ENCODE measurements at places on chromosomes 7 and 10. TPM values are rescaled to one million over a fixed set of nuclear protein-coding genes. Genes with fewer than 3 reads are reported as not detected.

Gene TDRD1
- total RNA-seq = not detected

Gene CADPS2
- total RNA-seq = 8.6 TPM

Gene AGR3
- not detected for total RNA-seq

Gene COX19
- 14.1 TPM for total RNA-seq

Gene SIRT1
- 14.6 TPM for total RNA-seq

Gene SEMA3C
- total RNA-seq = 455 TPM

Gene ARMH3
- total RNA-seq = 11.7 TPM

Gene MYL10
- not detected for total RNA-seq

Gene LRRC18
- total RNA-seq = not detected

Gene AGMO
- total RNA-seq = under 0.01 TPM

Gene SORBS1
- 20.9 TPM for total RNA-seq

Gene LIPJ
- total RNA-seq = not detected

Gene TMEM184A
- not detected for total RNA-seq

Gene CLRN3
- total RNA-seq = not detected

Gene HACD1
- total RNA-seq = 30.0 TPM

Gene CCL26
- total RNA-seq = 3.0 TPM

Gene LDB3
- total RNA-seq = 0.30 TPM

Gene GSTO2
- total RNA-seq = 2.6 TPM

Gene LRGUK
- total RNA-seq = under 0.01 TPM

Gene COL28A1
- 0.32 TPM for total RNA-seq

Gene CUL2
- 65.7 TPM for total RNA-seq

Gene GIMAP1
- not detected for total RNA-seq
